ENCODE measurements at places on chromosomes 7 and 10.
A peak's percentile ranks its signal among the peaks of the same experiment; 100 is the strongest.

DNA sequence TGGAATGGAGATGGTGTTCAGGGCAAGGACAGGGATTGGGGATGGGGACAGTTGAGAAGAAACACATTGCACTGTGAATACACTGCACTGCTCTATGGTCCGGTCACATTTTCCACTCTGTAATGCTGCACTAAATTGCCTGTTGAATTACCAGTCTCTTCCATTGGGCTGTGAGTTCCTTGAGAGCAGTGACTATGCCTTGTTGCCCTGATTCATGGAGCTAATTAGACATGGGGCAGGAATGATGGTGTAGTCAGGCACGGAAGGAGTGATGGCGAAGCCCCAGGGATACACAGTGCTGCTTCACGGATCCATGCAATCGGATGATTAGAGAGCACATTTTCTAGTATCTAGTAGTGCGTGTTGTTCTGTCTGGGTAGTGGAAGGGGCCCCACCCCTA lies 25.4 kb upstream of the GPAM start:
- no peak for DNase-seq

DNA sequence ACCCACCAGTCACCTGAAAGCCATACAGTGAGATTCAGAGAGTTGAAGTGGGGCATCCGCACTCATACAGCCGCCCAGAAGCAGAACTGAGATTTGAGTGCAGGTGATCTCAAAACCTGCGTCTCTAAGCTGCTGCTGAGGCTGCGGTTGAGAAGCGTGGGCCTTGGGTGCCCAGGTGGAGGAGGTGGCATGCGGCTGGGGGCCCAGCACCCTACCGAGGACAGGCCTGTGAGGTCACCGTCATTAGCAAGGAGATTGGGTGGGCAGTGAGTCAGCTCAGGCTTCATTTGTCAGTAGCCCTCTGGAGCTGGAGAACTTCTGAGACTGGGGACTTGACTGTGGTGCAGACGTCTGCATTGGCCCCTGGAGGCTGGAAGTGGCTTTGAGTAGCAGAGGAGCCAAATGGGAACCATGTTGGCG lies 29.8 kb downstream of the ZMIZ1 start:
- no peak for DNase-seq

GRCh38 chr10:16520900-16521299 lies 779 bp downstream of the C1QL3 start:
- DNase-seq = peak; percentile 14

GRCh38 chr7:47747160-47747559 lies 165.2 kb upstream of the TNS3 start:
- DNase-seq = no peak
